ENCODE measurements at places on chromosomes 6 and 20.

GRCh38 chr20:41167481-41168253, 30.3 kb downstream of the PLCG1 start:
- DNase-seq: no peak

- no peak for DNase-seq
Observed at GRCh38 chr20:53559816-53560215, 33.8 kb downstream of the ZNF217 start.

- no peak for DNase-seq
Observed at GRCh38 chr6:50049829-50050228, at the start of gene DEFB112. DEFB112 (minus strand) TSS chr6:50049929; CDS start chr6:50049869, 60 bp downstream.

GRCh38 chr20:10300582-10301446, 82.2 kb downstream of the SNAP25 start:
- no peak for DNase-seq

DNA sequence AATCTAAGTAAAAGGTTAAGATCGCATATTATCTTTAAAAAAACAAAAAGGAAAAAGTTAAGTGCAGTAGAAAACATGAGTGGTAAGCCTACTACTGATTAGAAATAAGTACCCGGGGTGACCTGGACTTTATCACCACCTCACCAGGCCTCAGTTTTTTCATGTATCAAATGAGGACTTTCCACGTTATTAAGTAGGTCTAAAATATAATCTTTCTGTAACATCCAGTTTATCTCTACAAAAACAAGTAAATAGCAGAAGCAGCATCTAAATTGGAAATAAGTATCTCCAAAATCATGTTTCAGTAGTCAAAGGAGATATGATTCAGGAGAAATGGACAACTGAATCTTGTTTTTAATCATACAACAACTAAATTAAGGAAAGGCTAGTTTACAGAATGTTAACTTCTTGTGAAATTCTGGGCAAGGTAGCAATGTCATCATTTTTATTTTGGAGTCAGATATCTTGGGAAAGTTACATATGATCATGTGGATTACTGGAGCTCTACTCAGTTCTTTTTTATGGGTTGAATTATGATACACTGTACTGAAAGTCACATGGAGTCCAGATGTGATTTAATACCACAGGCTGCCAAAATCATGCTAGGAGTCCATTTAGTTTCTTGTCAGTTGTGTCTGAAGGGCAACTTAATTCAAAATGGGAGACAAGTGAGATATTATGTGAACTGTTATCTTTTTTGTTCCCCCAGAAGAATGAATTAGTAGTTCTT, 114.7 kb upstream of the PRL start:
- no peak for DNase-seq

DNA sequence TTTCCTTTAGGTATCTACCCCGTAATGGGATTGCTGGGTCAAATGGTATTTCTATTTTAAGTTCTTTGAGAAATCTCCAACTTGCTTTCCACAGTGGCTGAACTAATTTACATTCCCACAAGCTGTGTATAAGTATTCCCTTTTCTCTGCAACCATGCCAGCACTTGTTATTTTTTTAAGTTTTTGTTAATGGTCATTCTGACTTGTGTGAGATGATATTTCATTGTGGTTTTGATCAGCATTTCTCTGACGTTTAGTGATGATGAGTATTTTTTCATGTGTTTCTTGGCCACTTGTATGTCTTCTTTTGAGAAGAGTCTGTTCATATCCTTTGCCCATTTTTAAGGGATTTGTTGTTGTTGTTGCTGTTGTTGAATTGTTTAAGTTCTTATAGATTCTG, 871.1 kb downstream of the KIF16B start:
- DNase-seq: no peak

DNA sequence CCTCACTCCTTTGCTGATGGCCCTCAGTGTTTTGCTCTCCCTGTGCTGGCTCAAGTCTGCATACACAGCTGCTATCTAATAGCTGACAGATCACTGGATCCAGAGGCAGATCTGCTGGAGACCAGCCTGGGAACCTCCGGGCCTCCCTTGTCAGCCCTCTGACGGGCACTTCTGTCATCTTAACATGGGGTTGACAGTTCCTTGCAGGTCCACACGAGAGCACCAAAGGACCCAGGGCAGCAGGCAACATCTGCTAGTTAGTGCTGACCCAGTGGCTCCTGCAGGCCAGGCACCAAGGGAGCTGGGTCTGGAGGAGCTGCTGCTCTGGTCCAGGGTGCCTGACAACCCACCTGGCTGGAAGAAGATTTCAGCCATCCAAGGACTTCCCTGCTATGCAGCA, 208.1 kb downstream of the UST start:
- DNase-seq: no peak

DNA sequence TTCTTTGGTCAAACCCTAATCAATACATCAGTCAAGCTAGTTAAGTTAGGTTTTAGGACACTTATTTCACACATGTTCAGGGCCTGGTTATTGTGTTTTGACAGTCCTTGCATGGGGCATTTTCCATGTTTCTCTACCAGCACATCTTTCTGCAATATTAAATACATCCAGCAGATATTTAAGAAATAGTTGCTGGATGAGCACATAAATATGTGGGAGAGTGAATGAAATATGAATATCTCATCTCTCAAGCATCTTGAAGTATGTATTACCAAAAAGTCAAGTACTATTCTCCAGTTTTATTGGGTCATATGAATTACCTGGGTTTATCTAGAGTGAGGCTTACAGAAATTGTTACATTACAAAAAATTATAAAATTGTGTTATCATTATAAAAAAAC, 621.9 kb upstream of the GJE1 start:
- DNase-seq: no peak

GRCh38 chr6:84763003-84763885, 1.2 kb downstream of the TBX18 start:
- DNase-seq: no peak

GRCh38 chr6:11869672-11870340, 91.2 kb upstream of the ADTRP start:
- DNase-seq: no peak

DNA sequence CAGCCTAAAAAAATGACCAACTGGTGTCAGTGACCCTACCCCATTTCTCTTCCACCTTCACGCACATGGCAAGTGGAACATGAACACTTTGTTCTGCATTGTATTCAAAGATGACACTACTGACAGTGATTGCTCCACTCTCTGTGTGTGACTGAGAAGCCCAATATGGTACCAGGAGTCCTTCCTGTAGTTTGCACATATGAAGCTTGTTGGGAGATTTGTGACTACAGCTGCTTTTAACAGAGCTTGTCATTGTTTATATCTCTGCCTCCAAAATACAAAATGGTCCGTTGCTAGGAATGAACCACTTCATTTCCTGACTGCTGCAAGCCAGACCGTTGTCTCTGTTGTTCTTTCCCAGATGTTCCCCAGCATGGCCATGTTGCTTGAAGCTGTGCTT, 140.3 kb upstream of the TCF21 start:
- DNase-seq: no peak

GRCh38 chr6:41639809-41640371, 1.6 kb downstream of the MDFI start:
- DNase-seq: no peak

DNA sequence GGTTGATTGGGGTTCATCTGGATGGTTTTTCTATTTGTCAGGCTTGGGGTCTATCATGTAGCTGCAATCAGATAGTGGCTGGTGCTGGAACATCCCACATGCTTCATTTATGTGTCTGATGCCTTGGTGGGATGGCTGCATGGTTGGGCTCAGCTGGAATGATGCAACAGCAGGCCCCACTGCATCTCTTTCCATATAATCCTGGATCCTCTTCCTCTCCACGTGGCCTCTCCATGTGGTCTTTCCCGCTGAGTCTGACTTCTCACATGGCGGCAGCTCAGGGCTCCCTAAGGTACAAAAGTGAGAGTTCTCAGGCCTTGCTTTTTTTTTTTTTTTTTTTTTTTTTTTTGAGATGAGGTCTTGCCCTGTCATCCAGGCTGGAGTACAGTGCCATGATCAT, 65.0 kb upstream of the SUPT3H start:
- no peak for DNase-seq

- no peak for DNase-seq
Observed at GRCh38 chr6:124536842-124537191, 425.4 kb upstream of the RNF217 start.

GRCh38 chr6:34377984-34378383, 14.5 kb downstream of the NUDT3 start:
- no peak for DNase-seq

DNA sequence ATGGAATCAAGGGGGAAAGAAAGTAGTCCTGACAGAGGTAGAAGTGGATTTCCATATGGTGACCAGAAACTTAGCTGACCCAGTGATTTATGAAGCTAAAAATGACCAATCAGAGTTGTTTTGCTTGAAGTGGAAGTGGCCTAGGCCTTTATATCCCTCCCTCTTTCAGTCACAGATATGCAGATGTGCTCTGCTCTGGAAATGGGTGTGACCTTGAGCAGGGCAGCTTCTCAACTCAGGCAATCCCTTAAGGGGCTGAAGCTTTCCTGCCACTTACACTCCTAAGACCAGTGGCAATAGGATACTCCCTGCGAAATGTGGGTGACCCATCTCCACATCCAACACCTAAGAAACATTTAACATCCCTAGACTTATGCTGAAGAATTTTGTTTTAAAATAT, 256.6 kb downstream of the EYS start:
- DNase-seq: no peak

DNA sequence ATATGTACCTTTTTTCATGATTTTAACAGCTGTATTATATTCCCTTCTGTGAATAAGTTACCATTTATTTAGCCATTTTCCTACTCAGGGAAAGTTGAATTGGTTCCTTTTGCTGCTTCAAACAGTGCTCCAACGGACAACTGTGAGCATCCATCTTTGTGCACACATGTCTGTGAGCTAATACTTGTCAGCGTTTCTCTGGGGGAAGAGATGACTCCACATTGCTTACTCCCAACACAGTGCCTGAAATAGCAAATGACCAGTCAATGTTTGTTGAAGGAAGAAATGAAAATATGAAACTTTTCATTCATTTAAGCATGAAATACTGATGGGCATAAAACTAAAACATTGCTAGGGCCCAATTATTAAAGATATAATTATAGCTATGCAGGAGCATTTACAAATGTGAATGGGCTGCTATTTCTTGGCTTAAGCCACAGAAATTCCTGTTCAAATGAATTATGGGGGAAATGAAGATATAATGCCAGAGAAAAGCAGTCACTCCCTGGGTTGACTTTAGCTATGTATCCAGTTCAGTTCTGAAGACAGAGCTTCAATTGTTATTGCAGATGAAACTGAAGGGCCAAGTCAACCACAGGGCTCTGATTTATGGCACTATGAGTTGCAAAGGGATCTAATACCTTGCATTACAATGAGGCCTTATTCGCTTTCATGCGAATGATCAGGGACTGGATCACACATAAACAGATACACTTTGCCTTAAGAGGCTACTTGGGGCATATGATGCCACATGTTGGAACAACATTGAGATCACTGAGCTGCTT, 47.4 kb upstream of the FOXC1 start:
- DNase-seq: no peak

DNA sequence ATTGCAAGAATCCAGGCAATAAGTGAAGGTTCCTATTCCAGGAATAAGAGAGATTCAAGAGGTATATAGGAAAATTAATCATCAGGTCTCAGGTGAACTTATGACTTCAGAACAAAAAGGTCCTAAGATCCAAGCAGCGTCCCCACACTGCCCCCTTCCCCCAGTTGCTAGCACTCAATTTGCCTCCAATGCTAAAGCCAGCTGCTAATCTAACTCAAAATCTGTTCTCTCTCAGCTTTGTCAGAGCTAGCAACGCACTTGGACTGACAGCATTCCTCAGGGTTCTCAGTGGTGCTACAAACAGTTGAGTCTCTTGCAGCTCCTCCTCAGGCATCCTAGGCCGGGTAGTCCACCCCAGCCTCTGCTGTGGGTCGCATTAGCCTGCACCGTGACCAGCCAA, 148.3 kb downstream of the RFX6 start:
- no peak for DNase-seq

- no peak for DNase-seq
Observed at GRCh38 chr6:127342296-127342945, 988 bp downstream of the ECHDC1 start.

GRCh38 chr6:69232911-69233448, 563.8 kb downstream of the LMBRD1 start:
- DNase-seq: no peak

GRCh38 chr20:9332791-9333479, 181.5 kb upstream of the LAMP5 start:
- no peak for DNase-seq

DNA sequence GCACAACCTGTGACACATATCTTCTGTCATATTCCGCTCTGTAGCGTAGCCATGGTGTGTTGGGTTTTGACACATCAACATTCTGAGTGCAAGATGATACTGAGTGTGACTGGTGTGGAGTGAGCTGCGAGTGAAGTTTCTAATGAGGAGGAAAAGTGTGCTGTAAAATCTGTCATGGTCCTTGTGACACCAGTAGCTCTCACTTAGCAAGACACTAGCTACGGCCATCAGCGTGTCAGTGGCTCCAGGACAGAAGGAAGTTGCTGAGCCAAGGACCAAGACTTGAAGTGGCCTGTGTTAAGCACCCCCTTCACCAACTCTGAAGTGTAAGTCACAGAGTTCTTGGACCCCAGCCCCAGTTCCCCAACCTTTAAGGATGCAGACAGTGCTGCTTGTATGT, 72.1 kb downstream of the TSHZ2 start:
- DNase-seq: no peak

- DNase-seq: no peak
Observed at GRCh38 chr6:156630613-156631302, 146.4 kb upstream of the ARID1B start.

- no peak for DNase-seq
Observed at GRCh38 chr6:79269877-79270276, 35.4 kb upstream of the HMGN3 start.

GRCh38 chr20:20799716-20800312, 87.4 kb upstream of the RALGAPA2 start:
- DNase-seq: no peak

DNA sequence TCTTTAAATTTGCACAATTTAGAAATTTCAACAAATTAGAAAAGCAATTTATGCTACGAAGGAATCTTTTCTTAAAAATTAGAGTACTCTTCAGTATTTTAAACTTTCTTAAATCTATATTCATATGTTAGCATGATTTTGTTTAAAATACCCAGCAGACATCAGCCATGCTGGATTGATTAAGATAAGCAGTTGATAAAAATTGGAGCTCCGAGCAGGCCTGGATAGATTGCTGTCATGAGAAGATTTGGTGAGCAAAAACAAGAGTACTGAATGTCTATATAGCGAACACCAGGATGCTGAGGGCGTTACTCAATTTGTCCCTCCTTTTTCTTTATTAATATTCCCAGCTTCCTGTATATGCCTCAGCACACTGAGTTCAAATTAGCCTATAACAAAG, 108.4 kb upstream of the SLC35B3 start:
- DNase-seq: no peak

GRCh38 chr20:16368645-16369292, 204.5 kb downstream of the KIF16B start:
- DNase-seq: no peak

Data from omental fat pad (tissue), 4 donors.